ENCODE measurements at places on chromosomes 1 and 21. TPM values are rescaled to one million over a fixed set of nuclear protein-coding genes. Genes with fewer than 3 reads are reported as not detected.
A peak's percentile ranks its signal among the peaks of the same experiment; 100 is the strongest.

TTC24 gene
- total RNA-seq = not detected

DNA sequence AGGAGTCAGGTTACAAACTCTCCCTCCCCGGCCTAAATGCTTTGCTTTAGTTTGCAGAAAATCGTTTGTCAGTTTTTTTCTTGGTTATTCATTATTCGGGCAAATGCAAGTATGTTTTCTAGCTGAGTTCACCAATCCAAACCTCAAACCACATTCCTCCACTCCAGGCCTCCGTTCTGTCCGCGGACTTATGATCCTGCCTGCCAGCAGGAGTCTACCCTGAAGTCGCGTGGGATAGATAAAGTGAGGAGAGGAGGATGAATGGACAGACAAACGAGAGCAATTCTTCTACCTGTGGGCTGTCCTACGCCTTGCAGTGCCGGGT lies 1.3 kb downstream of the ADAMTS1 start:
- DNase-seq = no peak

DNA sequence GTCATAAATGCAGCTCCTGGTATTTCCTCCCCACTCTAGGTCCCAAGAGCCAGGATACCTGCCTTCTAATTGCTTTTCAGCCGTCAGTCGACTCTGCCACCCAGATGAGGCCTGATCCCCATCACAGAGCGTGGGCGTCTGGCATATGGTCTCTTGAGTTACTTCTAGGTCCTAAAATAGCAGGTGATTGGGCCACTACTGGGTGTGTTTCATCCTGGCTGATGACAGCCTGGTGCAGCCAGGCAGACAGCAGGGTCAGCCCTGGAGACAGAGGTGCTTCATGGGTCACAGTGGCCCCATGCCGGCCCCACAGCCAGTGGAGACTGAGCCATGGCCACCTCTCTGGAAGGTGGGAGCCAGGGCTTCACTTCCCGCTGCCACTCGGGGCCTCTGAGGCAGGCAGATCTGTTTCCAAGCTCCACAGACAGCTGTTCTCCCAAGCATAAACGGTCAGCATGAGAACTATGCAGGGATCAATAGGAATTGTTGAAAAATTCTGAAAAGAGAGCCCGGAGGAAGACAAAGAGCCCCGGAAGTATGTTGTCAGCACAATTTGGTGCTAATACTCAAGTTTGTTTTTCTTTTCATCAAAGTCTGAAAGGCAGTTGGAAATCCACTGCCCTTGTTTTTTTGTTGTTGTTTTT lies 83.0 kb downstream of the MAN1C1 start:
- no peak for DNase-seq

DNA sequence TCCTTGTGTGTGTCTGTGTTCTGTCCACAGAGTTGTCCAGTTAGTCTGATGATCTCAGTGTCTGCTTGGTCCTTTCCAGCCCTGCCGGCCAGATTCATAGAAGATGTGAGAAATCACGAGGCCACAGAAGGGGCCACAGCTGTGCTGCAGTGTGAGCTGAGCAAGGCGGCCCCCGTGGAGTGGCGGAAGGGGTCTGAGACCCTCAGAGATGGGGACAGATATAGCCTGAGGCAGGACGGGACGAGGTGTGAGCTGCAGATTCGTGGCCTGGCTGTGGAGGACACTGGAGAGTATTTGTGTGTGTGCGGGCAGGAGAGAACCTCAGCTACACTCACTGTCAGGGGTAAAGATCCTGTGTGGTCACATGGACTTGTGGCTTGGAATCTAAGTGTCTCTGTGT lies 95.8 kb downstream of the OBSCN start:
- peak; percentile 26 for DNase-seq

All from left lobe of liver (tissue), 2 donors.